LoVo (cell line): ENCODE measurements at places on chromosomes 3 and 15.

DNA sequence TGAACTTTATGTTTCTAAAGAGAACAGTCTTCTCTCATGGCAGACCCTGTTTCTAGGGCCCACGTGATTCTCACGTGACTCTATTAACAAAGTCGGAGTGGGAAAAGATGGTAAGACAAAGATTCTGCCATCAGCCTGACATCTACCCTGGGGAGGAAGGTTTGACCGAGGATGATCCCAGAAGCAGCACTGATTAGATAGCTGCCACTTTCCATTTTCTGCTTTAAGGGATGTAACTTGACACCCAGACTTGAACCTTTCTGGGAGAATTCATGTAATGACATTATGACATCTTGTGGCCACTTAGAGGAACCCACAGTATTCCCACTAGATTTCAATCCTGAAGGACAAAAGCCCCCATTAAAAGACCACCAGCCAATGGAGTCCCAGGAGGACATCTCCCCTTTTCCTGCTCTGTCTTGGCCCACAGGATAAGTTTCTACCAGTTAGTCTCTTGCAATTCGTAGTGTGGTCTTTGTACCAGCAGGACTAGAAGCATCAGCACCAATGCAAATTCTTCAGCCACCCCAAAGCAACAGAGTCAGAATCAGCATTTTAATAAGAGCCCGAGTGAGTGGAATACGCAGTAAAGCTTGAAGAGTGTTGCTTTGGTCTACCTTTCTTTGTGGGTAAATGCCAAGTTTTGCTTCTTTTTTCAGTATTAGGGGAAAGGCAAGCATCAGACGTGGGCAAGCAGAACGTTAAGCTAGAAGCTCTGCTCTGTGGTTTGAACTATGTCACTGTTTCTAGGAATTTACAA lies 480.5 kb upstream of the PROK2 start:
- DNase-seq: no peak

GRCh38 chr15:89806559-89807550 lies 7.8 kb downstream of the ANPEP start:
- DNase-seq: no peak

DNA sequence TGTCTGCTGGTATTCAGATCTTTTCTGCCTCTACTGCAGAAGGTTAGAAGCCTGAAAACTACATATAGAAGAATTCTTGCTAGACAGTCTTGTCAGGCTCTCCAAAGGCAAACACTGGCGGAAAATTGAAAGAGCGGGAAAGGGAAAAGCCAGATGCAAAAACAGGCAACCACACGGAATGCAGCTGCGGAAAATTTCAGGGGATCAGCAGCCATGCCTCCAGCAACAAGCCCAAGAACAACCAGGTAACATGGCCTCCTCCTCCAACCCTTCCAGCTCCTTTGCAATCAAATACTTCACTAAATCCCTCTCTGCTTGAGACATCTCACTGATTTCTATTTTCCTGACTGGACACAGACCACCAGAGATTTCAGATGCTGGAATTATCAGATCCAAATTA lies 9.6 kb downstream of the UBP1 start:
- no peak for DNase-seq

- DNase-seq: peak; percentile 39
Observed at GRCh38 chr3:128942161-128942952, 51.5 kb downstream of the CFAP92 start.

DNA sequence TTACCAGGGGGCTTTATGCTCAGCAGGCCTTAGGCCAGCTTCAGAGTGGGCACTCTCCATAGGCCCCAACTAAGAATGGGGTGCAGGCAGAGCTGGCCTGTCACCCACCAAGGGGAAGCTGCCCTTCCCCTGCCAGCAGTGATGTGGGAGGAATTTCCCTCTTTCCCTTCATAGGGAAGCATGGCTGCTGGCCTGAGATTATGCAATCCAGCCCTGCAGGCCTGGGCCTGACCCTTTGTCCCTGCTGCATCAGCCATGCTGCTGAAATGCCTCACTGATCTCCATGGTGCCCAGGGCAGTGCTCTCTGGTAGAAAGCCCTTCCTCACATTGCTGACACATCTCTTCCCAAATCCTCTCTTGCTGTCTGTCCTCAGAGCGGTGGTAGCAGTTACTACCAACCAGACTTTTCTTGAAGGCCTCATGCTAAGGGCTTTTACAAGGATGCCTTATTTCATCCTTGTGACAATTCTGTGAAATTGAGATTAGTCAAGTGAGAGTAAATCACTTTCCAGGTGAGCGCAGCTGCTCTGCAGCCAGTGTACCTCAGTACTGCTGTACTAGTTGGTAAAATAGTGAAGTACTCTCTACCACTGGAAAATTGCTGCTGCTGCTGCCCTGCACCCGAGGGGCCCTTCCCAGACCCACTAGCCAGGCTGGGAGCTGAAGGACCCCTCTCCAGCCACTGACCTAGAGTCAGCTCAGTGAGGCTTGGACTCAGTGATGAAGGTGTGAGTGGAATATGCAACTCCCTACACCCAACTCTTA lies 33.8 kb downstream of the MRAS start:
- no peak for DNase-seq

DNA sequence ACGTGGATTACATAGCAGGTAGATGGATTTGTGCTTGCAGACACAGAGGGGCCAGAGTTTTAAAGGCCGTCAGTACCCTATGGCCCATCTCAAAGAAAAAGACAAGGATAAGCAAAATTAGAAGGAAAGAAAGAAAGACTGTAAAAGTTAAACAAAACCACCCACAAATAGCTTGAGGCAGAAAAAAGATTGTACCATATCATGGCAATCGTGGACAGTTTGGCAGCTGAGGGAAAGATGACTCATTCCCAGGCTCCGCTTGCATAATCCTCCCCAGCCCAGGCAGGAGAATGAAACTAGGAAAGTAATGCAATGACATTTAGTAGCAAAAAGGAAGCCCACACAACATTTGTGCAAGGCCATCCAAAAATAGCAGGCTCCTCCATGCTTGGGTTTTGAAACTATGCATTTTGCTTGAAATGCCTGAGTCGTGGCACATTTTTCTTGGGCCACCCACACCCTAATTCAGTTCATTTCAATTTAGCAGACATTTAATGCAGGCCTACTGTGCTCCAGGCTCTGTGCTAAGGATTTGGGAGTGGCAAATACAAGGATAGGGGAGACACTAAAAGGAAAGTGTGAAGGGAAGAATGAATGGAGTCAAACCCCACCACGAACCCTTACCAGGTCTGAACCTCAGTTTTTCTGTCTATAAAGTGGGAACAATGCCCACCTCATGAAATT lies 40.9 kb upstream of the SMAD3 start:
- peak; percentile 88 for DNase-seq

DNA sequence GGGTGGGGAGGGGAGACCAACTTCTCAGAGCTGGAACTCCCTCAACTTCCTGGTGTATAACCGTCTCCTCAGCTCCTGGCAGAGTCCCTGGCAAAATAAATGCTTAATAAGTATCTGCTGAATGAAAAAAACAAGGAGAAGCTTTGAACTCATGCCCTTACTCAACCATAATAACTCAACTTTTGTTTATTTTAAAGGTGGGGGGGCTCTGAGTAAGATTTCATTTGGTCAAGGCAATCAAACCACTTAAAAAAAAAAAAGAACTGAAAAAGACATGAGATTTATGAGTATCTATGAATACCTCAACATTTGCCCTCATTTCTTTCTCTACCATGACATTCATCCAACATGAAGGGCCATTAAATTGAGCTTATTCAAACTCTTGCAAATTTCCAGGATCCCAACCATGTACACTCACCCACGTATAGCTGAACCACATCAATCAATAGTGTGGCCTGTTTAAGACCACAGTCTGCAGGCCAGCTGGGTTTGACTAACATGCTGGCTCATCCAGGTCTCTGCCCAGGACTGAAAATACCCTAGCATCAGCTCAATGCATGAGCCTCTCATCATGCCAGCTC lies 157.9 kb downstream of the FOXP1 start:
- peak; percentile 57 for DNase-seq

DNA sequence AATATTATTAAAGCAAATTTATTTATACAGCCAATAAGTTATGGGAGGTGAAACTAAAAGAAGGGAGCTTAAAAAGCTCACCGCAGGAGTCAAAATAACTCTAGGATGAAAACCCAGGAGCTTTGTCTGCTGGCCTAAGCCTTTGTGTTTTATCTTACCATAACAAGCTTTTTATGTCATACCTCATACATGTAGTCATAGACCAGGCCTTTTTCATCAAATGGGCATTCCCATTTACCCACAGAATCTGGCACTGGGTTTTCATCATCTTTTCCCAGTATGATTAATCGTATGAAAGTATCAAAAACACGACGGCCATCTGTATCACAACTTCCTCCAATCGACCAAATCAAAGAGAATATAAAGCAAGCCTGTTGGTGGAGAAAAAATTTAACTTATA lies 122.8 kb downstream of the DNAH12 start:
- DNase-seq: no peak

- DNase-seq: no peak
Observed at GRCh38 chr3:168807448-168807847, 711.7 kb upstream of the GOLIM4 start.

- no peak for DNase-seq
Observed at GRCh38 chr3:71421475-71421819, 162.1 kb downstream of the FOXP1 start.

GRCh38 chr3:194906970-194907629 lies 221.4 kb downstream of the FAM43A start:
- no peak for DNase-seq

- DNase-seq: no peak
Observed at GRCh38 chr3:175670557-175670956, 811.4 kb downstream of the NAALADL2 start.

GRCh38 chr3:57961828-57962447 lies 46.3 kb upstream of the FLNB start:
- DNase-seq: no peak

GRCh38 chr3:192831111-192831644 lies 86.5 kb downstream of the MB21D2 start:
- no peak for DNase-seq

DNA sequence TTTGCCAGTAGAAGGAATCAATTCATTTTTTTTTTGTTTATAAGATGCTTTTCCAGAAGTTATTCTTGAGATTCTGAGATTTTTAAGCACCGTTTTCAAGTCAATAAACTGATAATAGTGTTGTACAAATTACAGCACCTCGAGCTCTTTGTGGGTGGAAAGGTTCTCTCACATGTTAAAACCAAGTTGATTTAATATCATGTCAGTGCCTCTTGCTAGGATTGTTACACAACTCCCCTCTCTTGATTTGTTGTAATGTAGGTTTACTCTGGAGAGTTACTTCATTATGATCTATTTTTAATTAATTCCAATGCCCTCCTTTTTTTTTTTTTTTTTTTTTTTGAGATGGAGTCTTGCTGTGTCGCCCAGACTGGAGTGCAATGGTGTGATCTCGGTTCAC lies 25.8 kb upstream of the UBXN7 start:
- DNase-seq: no peak

GRCh38 chr3:177673112-177673914 lies 476.0 kb upstream of the TBL1XR1 start:
- no peak for DNase-seq

DNA sequence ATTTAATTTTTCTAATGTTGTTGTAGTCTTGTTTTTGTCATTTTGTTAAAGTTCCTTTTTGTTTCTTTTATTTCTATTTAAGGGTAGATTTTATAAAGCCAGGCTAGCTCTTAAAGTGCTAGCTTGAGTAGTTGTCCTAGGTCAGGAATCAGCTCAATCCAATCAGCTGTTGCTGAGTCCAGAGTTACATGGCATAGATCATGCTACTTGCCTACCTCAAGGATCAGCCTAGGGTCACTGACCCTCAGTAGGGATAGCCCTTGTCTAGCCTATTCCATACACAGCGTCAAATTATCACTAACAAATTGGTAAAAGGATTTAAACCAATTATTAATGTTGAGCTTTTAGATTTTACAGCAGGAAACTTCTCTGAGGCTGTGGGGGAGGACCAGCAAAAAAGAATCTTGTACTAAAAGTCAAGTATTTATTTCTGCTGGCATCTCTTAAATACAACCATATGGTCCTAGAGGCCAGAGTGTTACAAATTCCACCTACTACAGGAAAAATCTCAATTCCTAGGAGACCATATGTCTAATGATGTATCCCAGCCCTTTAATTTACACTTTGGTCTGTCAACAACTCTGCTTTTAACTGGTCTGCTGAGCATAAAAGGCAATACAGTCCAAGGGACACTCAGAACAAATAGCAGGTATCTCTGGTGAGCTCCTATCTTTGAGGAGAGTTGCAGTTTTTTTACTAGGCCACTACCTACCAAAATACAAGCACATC lies 138.3 kb upstream of the PTPRG start:
- DNase-seq: no peak

DNA sequence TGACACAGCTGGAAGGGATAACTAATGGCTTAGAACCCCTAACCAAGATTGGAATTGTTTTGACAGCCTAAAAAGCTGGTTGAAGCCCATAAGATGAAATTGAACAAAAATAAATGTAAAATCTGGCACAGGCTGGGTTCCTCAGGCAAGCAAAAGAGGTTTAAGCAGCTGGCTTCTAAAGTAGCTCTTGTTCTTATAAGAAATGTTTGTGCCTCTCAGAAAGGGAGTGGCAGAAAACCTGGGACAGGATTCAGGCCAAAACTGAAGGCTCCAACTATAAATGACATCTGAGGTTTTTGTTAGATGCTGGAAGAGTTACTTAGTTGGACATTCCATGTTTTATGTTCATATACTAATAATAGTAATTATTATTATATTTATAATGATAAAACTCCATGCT lies 378.3 kb downstream of the CNTN4 start:
- DNase-seq: no peak

DNA sequence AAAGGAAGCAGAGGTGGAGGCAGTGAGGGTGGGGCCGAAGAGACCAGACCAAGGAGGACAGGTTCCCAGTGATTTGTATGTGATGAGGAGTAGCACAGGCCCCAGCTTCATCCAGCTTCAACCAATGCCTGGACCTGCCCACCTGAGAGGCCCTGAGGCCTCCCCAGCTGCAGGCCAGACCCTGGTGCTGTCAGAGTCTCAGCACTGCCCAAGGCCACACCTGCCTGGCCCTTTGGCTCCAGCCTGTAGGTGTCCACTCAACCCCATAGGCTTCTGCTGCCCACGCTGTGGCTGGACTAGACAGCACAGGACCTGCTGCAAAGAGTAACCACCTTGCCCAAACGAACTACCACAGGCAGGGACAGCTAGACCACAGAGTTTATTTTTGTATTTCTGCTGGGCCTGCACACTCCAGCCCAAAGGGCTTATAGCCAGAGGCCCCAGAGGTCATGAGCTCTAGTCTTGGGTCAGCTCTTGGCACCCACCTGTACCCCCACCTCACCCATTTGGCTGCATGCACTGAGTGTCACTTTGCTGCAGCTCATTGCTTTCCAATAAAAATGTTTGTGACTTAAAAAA lies 81.9 kb upstream of the CDV3 start:
- no peak for DNase-seq

- DNase-seq: no peak
Observed at GRCh38 chr3:47542471-47543173, 29.1 kb upstream of the ELP6 start.
